ENCODE measurements at places on chromosomes 5 and 9.

- DNase-seq: no peak
Measured at GRCh38 chr5:15168358-15168757, 296.8 kb upstream of the ANKH start.

GRCh38 chr9:1591310-1591709, 423.8 kb upstream of the SMARCA2 start:
- DNase-seq: no peak

- DNase-seq: peak; percentile 25
Measured at GRCh38 chr5:142143878-142144277, 35.3 kb downstream of the NDFIP1 start.

DNA sequence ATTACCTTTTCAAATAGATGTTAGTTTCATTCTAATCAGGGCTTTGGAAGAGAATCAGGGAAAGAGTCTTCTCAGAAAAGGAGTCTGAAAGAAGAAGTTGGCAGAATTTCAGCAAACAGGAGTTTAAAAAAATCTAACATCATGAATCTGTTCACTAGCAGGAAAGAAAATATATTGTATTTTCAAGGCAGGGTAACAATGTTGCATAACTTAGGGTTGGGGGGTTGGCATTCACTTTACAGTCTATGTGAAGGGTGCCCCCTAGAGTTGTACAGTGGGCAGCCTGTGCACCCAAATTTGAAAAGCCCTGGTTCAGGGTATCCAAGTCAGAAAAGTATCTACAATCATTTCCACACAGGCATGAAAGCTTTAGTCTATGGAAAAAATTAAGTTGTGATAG, 348.4 kb upstream of the SLC30A5 start:
- DNase-seq: no peak

- no peak for DNase-seq
Measured at GRCh38 chr5:134534726-134535110, 9.2 kb downstream of the JADE2 start.

GRCh38 chr5:61357745-61358144, 25.7 kb downstream of the ZSWIM6 start:
- no peak for DNase-seq

DNA sequence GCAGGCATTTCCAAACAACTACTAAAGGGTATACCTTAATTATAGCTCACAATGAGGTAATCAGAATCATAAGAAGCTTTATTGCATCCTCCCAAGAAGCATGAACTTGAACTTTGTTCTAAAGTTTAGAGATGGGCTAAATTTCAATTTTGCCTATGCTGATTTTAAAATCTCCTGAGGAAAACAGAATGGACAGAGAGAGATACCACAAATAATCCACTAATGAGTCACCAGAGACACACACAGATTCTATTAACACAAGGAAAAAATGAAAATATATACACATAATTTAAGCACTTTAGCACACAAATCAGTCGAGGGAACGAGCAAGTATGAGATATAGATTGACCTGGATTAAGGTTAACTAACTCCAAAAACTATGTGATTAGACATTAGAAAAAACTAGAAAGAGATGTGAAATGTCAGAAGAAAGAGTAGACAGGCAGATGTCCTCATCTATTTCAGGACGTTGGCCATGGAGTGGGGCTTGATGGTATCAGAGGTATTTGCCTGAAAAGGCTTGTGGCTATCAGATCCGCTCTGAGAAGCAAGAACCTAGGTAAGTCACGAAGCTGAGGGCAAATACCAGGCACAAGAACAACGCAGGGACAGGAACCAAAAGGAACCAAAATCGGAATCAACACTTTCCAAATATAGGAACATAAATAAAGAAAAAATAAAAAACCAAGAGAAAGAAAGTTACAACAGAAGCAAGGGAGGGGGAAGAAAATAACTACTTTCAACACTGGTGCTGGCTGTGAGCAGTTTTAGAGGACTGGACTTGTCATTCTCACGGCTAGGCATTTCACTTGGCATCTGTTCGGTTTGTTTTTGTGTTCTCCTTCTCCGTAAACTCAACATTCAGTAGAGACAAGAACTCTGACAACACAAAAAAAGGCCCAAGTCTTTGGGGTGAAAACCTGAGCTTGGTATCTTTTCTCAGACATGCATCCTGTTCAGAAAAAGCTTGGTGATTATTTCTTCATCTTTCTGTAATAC, 294.6 kb upstream of the PUM3 start:
- DNase-seq: no peak

DNA sequence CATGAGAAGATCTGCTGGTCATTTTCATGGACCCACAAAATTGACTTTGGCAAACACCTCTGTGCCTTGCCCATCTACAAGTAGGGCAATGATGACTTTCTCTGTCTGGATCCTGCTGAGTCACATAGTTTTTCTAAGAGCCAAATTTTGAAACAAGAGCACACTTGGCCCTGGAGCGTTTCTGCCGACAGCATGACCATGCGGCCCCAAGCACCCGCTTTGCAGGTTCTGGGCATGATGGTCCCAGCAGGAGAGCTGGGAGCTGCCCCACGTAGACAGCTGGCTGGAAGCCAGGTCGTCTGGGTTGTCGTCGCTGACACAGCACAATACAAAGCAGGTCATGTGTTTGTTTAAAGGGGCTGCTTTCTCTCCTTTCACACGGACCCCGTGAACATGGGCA, 159.8 kb downstream of the SYK start:
- no peak for DNase-seq

- DNase-seq: peak; percentile 2
Measured at GRCh38 chr9:37466037-37466709, 923 bp upstream of the ZBTB5 start.

GRCh38 chr9:75147638-75148037, 59.3 kb downstream of the OSTF1 start:
- peak; percentile 61 for DNase-seq

GRCh38 chr9:69065660-69066059, 30.1 kb downstream of the FXN start:
- DNase-seq: no peak

- no peak for DNase-seq
Measured at GRCh38 chr9:3045153-3045552, 201.3 kb upstream of the PUM3 start.

DNA sequence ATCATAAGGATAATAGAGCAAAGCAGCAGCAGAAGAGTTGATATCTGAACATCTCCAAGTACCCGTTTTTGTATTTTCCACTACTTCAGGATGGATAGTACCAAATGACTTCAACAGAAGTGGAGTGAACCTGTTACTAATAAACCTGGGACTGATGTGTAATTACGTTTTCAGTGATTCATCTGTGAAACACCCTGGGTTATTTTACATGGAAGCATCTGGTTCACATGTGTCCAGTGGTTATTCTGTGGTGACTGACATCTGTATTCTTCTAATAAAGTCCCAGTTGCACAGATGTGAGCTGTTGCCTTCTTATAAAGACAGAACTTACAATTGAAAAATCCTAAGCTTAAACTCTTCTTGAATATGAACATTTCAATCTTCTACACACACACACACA, 139.7 kb upstream of the VCAN start:
- DNase-seq: no peak

DNA sequence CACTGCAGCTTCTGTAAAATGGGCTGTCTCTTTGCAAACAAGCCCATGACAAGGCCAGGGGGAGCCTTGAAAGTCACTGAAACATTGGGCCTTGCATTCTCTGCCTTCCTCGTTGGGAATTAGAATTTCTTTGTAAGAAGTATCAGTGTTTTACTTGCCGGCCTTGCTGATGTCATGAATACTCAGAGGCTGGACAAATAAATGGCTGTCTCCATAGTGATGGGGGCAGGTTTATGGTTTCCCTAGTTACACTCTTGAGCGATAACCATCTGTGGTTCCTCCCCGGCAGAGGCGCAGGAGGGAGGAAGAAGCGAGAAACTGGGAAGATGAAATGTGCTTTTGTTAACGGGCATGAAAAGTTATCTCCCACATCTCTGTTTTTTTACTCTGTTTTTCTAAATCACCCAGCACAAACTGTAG, 272.7 kb upstream of the PANK3 start:
- DNase-seq: peak; percentile 16

DNA sequence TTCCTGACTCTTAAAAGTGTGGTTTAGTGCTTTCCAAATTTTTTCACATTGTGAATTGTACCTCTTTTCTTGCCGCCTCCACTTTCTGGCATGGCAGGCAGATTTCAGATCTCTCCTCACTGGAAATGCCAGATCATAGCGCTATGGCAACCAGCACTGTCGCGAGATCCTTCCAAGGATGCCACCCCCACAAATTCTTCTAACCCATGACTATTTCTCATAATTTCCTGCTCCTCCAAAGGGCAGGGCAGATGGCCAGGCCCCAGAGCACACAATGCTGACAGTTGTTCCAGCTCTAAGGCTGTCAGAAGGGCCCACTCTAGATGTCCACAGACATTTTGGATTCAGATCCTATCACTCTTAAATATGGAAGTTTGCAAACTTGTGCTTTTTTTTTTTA, 446.2 kb upstream of the RIOK2 start:
- DNase-seq: no peak
